MCF 10A (cell line): ENCODE measurements at places on chromosomes 5 and 9.

- DNase-seq = no peak
These were observed 304.6 kb upstream of the DMRT1 start for GRCh38 chr9:536597-537511.

- DNase-seq = no peak
These were observed 9.9 kb upstream of the PLEKHG4B start for GRCh38 chr5:82097-82496.

DNA sequence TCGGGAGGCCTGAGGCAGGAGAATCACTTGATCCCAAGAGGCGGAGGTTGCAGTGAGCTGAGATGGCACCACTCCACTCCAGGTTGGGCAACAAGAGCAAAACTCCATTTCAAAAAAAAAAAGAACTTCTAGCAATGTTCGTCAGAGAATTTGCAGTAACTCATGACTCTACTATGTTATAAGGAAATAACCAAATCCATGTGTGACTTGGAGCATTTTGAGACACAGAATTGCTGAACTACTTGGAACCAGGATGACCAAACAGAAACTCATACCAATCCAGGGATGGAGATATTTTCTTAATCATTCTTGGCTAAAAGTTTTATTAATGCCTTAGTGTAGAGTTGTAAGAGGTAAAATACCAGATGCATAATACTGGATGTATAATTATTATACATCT lies 99.9 kb upstream of the BNC2 start:
- DNase-seq = no peak

GRCh38 chr9:15475923-15476536 lies 34.7 kb downstream of the PSIP1 start:
- DNase-seq = no peak
